ENCODE measurements at places on chromosomes 1 and 21. TPM values are rescaled to one million over a fixed set of nuclear protein-coding genes. Genes with fewer than 3 reads are reported as not detected.

Gene PDC
- total RNA-seq, result not detected

Gene B3GALT5
- total RNA-seq, result 0.10 TPM

Gene HOOK1
- not detected for total RNA-seq

Gene FLAD1
- 13.0 TPM for total RNA-seq

Gene KRTAP7-1
- total RNA-seq, result not detected

Data from smooth muscle cell of the pulmonary artery (primary cell).